Activated T-cell treated with anti-CD3 and anti-CD28 coated beads, Interleukin-2, amount 50 U/mL, for 48 hours (primary cell): ENCODE measurements at places on chromosomes 3 and 15.

GRCh38 chr3:66276705-66277274 lies 56.0 kb downstream of the SLC25A26 start:
- peak; percentile 42 for DNase-seq

DNA sequence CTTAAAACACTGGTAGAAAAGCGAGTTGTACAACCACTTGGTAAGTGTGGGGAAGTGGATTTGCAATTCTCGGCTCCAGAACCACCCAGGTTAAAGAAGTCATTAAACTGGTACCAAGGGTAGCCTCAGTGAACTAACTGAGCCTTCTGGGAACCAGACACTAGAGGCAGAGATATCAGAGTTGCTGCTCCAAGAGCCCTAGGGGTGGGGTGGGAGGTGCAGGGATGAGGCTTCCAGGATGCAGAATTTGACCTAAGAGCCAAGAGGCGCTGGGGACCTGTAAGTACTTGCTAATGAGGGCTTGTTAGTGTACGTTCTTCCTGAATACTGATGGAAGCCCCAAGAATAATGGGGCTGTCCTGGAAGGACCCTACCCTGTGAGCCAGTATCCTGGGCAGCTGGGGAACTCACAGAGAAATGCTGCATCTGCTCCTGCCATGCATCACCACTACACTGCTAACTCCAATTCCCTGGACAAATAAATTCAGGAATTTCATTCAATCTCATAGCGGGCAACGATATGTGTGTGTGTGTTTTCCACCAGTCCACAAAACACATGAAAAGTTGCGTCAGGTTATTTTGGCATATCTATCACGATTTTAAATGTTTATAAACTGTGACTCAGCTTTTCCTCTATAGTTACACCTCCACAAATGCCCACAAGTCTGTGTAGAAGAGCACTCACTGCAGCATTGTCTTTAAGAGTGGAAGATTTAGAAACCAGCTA lies 23.8 kb downstream of the STIMATE start:
- no peak for DNase-seq

DNA sequence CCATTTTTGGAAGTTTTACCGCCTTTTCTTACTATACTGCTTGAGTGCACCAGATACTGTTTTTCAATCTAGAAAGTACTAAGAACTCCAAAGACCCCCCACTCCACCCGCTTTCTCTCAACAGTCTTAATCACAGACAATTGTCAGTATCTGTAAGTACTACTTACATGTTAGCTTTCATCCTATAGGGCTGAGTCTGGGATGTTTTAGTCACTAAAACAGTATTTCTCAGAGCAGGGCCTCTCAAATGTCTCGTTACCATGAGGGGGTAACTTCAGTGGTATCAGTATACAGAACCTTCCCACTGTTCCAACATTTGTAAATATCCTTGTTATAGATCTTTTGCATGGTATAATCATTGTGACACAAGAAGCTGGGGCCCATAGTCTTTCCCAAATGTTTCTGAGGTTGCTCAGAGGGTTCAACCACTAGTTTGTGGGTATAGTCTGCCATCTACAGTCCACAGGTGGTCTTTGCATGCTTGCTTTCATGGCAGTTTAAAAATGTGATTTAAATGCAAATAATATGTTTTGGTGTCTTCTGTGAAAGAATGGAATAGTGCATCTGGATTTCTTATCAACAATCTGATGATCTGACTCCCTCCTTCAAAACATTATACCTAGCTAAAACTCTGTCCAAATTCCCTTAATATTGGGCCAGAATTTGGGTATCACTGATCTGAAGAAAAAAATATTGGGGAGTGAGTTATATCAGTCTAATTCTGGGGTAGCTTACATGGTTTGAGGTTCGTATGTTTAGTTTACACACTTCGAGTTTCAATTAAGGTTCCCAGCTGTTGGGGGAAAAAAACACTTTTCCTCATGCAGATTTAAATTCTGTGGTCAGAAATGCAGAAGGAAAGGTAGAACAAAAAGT lies 18.0 kb upstream of the DNAJC13 start:
- DNase-seq, result no peak

GRCh38 chr3:183233966-183234365 lies 19.1 kb upstream of the B3GNT5 start:
- DNase-seq, result no peak

DNA sequence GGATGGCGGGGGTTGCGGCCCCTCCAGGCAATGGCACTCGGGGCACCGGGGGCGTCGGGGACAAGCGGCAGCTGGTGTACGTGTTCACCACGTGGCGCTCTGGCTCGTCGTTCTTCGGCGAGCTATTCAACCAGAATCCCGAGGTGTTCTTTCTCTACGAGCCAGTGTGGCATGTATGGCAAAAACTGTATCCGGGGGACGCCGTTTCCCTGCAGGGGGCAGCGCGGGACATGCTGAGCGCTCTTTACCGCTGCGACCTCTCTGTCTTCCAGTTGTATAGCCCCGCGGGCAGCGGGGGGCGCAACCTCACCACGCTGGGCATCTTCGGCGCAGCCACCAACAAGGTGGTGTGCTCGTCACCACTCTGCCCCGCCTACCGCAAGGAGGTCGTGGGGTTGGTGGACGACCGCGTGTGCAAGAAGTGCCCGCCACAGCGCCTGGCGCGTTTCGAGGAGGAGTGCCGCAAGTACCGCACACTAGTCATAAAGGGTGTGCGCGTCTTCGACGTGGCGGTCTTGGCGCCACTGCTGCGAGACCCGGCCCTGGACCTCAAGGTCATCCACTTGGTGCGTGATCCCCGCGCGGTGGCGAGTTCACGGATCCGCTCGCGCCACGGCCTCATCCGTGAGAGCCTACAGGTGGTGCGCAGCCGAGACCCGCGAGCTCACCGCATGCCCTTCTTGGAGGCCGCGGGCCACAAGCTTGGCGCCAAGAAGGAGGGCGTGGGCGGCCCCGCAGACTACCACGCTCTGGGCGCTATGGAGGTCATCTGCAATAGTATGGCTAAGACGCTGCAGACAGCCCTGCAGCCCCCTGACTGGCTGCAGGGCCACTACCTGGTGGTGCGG lies 1.9 kb downstream of the CHST2 start:
- DNase-seq, result peak; percentile 87

GRCh38 chr15:73802431-73803041 lies 49.4 kb upstream of the INSYN1 start:
- no peak for DNase-seq

- no peak for DNase-seq
These were observed 91.2 kb downstream of the SENP2 start for GRCh38 chr3:185677146-185677829.

GRCh38 chr3:87270908-87271700 lies 5.3 kb downstream of the POU1F1 start:
- no peak for DNase-seq

- DNase-seq, result no peak
These were observed 39.5 kb upstream of the FMN1 start for GRCh38 chr15:33234020-33234461.

DNA sequence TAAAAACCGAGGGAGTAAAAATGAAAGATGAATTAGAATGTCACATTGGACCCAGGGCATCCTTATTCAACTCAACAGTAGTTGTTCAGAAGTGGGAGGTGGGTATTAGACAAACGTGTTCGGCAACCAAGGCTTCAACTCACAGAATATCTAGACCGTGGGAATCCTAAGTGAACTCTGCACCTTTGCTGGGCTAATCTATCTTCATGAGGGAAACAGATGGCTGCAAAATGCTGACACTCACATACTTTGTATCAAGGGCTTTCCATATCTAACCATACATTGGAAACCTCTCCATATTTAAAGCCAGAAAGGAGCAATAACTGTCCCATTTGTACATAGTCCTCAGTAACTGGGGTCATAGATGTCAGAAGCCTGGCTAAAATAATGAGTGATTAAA lies 20.9 kb downstream of the PLSCR1 start:
- DNase-seq, result no peak
